ENCODE measurements at places on chromosomes 1 and 21.

GRCh38 chr1:38475624-38476005 lies 384.0 kb downstream of the RRAGC start:
- DNase-seq: no peak

DNA sequence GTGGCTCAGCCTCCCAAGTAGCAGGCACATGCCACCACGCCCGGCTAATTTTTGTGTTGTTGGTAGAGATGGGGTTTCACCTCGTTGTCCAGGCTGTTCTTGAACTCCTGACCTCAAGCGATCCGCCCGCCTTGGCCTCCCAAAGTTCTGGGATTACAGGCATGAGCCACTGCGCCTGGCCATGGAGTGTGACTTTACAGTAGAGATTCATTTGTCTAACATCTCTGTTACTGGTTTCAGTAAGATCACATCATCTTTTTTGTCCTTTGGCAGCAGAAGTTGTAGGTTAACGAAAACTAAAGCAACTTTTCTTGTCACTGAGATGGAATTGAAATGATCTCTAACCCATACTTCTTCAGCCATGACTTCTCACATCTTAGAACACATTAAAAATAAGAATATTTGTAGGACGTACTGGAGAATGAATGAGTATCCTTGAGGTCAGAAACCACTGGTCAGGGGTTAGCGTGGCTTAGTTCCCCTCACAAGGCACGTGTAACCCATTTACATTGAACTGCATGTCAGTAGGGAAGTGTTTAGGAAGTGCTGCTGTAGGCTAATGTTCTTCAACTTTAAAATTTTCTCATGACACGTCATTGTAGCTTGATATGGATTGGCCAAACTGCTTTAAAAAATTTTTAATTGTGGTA lies 75.9 kb downstream of the CAMTA1 start:
- DNase-seq: no peak

DNA sequence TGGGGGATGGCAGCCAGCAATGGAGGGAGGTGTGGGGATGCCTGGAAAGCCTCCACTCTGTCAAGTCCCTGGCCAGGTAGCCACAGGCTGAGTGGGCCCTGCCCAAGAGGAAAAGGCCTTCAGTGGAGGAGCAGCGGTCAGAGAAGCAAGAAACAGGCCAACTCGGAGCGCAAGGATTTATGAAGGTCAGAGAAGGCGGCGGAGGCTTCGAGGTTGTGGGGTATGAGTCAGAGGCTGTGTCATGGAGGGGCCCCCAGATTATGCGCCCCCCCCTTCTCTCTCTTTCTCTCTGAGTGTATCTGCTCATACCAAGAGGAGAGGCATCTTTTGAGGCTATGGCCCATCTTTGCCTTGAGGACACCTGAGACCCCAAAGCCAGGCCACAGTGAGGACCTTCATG lies 99.5 kb downstream of the CASZ1 start:
- DNase-seq: no peak

DNA sequence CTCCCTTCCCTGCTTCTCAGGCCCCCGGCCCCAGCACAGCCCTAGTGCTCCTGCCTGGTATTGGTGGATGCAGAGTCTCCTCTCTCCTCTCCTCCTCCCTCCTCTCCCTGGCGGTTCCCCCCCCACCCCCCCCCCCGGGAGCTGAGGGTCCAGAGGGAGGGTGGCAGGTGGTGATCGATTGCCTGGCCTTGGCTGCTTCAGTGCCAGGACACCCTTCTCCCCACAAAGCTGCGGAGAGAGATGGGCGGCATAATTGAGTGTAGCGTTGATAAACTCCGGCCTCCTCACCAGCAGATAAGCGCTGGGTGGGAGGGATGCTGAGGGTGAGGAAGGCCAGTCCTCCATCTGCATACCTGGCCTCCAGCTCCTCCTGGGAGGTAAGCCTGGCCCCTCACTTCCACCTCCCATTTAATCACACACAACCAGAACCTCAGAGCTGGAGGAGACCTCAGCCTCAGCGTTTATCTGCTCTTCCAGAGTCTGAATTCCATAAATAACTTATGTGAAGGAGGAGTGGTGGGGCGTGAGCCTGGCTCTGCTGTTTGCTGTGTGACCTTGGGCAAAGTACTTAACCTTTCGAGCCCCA lies 60.8 kb downstream of the LRRN2 start:
- DNase-seq: no peak

DNA sequence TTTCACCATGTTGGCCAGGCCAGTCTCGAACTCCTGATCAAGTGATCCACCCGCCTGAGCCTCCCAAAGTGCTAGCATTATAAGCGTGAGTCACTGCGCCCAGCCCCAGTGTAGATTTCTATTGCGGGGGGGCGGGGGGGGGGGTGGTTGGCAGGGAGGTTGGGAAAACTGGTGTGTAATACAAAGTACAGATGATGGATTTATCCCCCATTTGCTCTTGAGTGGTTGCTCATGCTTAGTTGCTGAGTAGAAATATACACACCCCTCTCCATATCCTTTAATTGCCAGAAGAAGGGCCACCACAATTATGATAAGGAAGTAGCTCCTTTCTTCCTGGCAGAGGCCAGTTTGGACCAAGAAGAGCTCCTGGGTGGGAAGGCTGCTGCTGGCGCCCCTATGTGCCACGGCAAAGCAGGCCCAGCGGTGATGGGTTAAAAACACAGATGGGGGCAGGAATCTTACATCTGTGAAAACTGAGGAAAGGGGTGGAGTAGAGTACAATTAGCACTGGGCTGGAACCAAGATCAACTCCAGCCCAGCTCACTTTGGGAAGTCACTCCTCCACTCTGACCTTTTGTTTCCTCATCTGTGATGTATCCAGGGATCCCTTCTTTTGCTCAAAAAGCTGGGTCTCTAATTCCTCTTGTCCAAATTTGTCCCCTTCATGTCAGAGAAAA lies 55.2 kb downstream of the MRPL37 start:
- DNase-seq: no peak

DNA sequence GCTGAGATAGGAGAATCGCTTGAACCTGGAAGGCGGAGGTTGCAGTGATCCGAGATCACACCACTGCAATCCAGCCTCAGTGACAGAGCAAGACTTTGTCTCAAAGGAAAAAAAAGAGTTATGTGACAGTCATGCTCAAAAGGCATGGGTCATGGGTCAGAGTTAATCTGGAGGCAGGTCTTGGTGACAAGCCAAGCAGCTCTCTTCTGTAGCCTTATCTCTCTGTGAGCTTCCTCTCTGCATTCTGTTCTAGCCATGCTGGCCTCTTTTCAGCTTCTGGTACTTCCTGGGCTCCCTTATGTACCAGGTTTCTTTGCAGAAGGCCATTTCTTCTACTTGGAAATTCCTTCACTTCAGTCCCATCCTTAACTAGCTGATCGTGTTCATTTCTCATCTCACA lies 63.6 kb downstream of the NGF start:
- DNase-seq: no peak
